ENCODE measurements at places on chromosomes 2 and 18.

DNA sequence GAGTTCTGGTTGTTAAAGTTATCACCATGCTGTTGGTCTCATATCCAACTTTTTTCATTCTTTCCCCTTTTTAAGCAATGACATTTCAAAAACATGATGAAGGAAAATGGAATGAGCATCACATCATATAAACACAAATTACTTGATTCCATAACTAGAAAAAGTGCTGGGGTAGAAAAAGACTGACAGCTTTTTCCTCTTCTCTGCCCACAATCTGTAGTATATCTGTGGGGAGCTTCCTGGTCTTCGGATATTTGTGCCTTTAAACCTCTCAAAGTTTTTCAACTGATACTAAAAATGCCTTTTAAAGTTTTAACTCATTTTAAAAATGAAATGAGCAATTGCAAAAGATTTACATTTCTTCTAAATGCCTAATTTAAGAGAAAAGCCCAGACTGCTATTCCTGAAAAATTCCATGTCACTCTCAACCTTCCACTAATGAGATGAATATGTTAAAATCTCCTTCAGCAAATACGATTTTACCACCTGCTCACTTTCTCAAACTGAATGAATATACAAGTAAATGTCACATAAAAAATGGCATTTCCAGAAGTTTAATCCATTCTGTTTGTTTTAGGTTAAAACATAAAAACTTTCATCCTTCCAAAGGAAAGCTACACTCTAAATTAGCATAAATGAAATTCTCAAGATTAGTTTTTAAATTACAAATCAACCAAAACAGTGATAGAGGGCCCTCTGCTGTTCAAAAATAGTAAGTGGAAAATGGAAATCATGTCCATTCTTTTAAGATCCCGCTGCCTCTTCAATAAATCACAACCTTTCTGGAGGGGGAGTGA, 2.1 kb downstream of the DNAH7 start:
- DNase-seq, result peak; percentile 65

DNA sequence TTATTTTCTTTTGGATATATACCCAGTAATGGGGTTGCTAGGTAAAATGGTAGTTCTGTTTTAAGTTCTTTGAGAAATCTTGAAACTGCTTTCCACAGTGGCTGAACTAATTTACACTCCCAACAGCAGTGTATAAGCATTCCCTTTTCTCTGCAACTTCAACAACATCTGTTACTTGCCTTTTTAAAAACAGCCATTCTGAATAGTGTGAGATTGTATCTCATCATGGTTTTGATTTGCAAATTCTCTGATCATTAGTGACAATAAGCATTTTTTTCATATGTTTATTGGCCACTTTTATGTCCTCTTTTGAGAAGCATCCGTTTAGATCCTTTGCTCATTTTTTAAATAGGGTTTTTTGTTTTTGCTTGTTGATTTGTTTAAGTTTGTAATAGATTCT, 291.3 kb upstream of the COL3A1 start:
- no peak for DNase-seq

GRCh38 chr2:23506531-23507266, 121.7 kb downstream of the KLHL29 start:
- DNase-seq, result no peak

GRCh38 chr2:136016836-136017235, 31.4 kb upstream of the DARS1 start:
- no peak for DNase-seq
